ENCODE measurements at places on chromosomes 1 and 21.

DNA sequence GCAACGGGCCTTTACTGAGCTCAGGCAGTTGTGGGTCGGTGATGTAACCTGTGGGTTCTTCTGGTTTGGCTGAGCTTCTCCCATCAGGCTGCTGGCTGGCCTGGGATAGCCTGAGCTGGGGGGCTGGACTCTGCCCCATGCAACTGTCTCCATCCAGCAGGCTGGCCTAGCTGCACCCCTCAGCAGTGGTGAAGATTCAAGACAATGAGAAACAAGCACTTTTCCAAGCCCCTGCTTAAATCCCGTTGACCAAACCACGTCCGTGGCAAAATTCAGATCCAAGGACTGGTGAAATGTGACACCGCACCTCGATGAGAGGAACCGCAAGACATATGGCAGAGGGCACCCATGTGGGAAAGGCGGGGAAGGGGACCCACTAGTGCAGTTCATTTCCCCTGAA is 25.6 kb downstream of the PRSS38 start:
- no peak for DNase-seq

DNA sequence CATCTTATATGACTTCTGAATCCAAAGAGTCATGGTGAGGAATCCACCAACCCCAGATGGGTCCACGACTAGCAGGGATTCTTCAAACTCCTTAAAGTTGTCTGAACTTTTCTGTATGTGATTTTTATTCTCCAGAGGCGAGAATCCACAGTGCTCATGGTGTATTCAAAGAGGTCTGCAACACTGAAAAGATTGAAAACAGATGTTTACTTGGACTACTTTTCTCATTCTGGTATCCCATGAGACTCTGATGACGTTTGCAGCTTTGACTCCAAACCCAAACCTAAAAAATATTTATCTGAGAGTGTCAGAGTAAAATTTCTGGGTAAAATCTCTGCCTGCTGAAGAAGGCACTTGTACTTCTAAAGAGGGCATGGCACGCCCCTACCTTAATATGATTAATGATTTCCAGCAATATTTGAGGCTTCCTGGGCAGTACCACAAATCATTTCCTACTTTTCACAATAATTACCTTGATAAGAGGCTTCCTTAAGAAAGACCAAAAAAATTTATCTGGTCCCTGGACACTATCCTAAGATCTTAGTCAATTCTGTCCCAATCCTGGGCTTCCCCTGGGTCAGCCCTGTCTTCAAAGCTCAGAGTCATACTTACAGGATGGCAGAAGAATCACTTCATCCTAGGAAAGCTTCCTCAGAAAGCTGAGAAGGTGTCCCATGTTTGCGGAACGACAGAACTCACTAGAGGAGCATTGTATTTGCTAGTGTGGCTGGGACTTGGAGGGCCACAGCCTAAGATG is 76.5 kb upstream of the MAP10 start:
- DNase-seq, result no peak

- no peak for DNase-seq
Measured at GRCh38 chr1:32142446-32143301, 34.8 kb downstream of the KPNA6 start.

GRCh38 chr21:45986316-45987051 is 4.9 kb downstream of the COL6A1 start:
- no peak for DNase-seq

DNA sequence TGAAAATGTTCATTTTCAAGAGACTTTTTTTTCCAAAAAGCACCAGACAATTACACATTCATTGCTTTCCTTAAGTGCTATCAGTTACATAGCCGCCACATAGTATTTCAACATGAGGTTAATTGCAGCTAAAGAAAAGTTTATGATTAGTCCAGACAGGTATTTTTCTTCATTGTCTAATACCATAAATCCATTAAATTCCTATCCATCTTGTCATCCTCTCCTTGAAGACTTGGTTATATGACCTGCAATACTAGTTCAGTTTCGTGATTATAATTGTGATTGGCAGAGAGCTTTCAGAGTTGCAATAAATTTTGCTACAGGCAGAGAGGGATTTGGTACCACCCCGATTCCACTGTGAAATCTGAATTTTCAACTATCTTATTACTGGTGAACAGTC is 437.7 kb downstream of the GPATCH2 start:
- DNase-seq, result no peak

DNA sequence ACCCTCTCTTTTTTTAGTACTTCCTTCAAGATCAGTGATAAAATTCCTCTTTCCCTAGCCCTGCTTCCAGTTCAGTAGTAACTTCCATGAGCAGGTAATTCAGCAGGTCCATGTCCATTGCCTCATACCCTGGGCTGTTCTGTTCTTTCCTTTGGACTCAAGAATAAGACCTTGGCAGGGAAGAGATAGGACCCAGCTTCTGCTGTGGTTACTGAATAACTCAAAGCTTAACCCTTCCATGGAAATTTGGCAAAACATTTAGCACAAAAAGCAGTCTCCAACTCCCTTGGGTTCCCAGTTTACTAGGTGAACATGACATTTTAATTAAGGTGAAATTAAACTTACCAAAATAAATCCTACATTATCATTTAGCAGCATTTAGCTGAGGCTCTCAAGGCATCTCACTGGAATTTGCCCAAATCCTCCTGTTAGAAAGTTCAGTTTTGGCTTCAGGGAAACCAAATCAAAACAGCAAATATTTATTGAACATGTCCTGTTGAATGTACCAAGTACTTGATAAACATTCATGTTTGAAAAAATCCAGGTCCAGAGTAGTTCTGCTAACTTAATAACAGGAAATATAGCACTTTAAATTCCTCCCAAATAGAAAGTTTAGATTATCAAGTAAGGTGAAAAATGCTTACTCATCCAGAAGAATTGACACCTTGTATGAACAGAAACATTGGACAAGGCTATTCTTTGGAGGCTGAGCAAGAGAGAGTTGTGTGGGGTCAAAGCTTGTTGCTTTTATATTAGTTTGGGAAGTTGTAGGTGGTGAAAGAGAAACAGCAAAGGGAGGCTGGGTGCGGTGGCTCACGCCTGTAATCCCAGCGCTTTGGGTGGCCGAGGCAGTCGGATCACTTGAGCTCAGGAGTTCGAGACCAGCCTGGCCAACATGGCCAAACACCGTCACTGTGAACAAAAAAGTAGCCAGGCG is 8.4 kb upstream of the SERPINC1 start:
- no peak for DNase-seq

DNA sequence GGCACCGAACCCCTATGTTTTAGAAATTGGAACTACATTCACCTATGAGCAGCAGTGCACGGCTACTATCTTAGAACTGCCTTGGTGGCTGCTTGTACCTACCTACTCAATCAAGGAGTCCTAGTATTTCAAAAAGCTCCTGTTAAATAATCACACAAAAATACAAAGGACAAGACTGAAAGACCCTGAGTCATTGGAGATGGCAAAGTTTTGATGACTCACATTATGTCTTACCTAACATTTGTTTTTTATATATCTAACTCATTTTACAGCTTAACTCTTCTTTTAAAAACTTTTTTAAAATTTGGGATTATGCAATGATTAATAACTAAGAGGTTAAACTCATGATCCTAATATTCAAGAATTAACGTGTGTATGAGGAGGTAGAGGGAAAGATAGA is 1206.0 kb upstream of the TMPRSS15 start:
- no peak for DNase-seq

- peak; percentile 84 for DNase-seq
Measured at GRCh38 chr1:206467915-206468314, 2.4 kb upstream of the IKBKE start.

DNA sequence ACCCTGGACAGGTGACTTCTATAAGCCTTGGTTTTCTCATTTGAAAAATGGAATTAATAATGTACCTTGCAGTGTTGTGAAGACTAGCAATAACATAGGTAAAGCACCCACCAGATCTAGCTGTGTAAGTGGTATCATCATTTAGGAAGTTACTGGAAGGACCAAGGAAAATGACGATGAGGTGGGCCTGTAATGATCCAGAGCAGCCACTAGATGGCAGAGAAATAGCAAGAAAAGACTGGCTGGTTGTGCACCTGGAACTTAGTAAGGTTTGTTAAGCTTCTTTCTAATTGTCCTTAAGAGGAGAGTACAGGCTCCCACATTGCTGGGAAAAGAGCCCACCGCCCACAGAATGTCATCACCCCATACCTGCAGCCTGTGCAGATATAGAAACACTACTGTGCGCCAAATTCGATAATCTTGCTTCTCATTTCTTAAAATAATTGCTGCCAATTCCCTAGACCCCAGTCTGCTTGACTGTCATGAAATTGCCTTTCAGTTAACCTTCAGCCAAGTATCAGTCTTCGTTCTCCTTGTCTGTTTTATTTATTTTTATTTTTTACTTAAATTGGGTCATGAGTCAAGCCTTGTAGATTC is 37.2 kb downstream of the WNT4 start:
- DNase-seq, result peak; percentile 37

DNA sequence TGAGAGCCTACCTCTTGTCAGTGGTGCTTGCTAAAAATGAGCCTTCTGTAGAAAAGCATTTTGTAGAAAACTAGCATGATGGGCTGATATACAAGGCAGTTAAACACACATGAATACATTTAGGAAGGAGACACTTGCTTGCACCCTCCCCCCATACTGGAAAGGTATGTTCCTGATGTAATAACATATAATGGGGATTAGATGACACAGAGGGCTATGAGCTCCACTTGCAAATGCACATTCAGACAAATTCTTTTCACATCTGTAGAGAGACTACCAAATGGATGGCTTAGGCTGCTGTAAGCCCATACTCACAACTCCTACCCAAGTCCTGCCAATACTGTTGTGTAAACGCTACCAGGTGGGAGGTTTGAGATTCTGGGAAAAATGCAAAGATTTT is 634.0 kb downstream of the SMYD3 start:
- no peak for DNase-seq

GRCh38 chr1:232667778-232668165 is 37.8 kb upstream of the SIPA1L2 start:
- DNase-seq, result no peak

DNA sequence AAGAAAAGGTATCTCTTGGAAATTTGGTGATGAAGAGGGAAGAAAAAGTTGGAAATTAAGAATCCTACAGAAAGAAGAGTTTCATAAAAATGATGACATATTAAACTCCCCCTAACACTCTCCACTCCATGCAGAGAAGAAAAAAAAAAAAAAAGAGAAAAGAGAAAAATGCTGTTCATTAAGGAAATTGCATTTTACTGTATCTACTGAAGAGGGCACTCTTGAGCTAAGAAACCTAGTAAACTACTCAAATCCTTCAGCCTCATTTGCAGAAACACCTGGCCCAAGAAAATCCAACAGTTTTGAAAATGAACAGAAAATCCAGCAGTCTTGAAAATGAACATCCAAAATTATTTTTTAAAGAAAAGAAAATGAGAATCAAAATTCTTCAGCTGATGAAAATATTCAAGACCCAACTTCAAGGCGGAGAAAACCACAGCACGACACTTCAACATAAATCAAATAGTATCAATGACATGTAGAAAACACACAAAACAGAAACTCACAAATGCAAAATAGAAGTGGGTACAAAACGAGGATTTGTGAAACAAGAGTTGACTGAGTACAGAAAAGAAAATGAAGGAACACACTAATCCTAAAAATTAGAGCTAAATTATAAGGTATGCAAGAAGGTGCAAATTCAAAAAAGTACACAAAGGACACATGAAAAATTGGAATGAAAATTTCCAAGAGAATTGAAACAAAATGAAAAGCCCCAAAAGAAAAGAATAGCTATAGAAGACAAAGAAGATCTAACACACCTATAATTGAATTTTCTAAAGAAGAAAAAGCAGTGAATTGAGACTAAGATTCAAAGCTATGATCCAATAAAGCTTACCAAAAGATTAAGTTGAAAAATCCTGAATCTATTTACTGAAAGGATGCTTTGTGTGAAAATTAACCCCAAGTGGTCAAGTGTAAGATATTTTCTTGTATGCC is 73.2 kb upstream of the DNAJC6 start:
- no peak for DNase-seq

- DNase-seq, result no peak
Measured at GRCh38 chr1:202648605-202649226, 61.5 kb downstream of the SYT2 start.

- DNase-seq, result no peak
Measured at GRCh38 chr1:157226739-157227138, 88.5 kb upstream of the ETV3 start.

DNA sequence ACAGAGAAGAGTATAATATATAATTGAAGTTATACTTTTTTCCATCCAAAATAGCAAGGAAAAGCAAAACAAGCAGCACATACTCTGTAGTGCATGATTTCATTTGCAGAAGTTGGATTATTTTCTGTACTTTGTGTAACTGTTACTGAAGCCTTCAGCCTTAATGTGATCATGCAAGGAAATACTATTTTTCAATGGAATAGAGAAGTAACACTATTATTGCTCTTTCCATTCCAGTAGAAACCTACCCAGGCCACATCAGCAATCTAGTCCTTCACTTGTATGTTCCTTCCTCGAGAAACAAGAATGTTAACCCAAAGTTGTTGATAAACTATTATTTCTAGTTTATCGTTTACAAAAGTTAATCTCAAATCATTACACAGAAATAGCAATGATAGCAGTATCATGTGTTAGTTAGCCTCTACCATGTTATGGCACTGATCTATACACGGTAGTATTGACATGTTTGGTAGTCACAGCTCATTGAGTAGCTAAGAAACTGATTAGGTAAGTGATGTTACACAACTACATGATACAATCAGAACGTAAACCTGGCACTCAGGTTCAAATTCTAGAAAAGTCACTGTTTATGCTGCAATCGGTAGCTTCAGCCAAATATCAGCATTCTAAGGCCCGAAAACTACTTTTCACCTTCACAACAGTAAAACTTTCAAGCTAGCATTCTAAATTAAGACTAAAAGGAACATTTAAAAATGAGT is 37.6 kb upstream of the CHRM3 start:
- no peak for DNase-seq

Data from CD4-positive, alpha-beta T cell treated with Interleukin-15 for 1 hour (primary cell).